CD4-positive, alpha-beta T cell treated with Interleukin-2 at 100 ng/mL for 4 hours (primary cell): ENCODE measurements at places on chromosomes 1 and 21.

DNA sequence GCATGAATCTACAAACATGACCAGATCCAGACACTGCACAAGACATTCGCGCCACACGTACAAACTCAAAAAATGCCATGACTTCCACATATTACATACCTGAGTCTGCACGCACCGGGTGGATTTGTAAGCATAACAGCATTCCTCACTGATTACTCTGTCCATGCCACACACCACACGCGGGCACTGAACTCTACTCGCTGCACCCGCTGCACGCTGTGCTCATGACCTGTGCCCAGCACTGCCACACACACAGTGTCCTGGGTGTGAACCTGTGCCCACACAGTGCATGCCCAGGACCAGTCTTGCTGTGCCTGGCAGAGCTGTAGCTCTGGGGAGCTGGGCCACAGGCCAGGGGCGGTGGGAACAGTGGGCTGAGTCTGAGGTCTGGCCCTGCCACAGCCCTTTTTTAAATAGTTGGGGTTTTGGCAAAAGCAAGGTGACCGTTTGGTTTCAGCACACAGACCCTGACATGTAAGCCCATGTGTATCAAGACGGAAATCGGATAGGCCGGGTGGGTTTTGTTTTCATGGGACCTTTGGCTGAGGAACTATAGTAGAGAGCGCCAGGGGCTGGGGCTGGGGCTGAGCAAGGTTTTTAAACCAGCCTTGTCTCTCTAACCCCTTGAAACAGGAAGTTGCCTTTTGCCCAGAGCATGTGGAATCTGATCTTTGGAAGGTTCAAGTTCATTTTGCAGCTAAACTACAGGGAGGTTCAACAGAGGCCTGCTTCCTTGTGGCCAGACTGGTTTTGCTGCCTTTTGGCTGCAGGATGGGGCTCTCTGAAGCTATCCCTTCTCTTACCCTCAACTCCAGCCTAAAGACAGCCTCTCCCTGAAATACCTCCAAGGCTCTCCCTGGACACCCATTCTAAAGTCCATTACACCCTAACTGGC lies 12.3 kb upstream of the GOLT1A start:
- DNase-seq, result no peak

GRCh38 chr21:43355266-43355924 lies 71.5 kb downstream of the SIK1 start:
- DNase-seq, result no peak

DNA sequence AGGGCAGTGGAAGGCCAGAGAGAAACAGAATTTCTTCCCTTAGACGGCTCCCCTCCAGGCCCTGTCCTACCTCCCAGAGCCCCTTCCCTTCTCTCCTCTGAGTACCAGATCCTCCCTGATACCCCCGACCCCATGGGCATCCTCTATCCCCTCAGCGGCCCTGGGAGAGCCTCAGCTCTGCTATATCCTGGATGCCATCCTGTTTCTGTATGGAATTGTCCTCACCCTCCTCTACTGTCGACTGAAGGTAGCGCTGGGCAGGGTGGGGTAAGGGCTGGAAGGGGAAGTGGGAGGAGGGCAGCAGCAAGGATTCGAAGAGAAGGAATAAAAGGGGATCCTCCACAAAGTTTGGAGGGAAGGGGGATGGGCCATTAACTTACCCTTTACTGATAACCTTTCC lies 2.7 kb downstream of the FCER1G start:
- DNase-seq, result no peak

GRCh38 chr1:9680828-9681227 lies 29.3 kb downstream of the PIK3CD start:
- no peak for DNase-seq

DNA sequence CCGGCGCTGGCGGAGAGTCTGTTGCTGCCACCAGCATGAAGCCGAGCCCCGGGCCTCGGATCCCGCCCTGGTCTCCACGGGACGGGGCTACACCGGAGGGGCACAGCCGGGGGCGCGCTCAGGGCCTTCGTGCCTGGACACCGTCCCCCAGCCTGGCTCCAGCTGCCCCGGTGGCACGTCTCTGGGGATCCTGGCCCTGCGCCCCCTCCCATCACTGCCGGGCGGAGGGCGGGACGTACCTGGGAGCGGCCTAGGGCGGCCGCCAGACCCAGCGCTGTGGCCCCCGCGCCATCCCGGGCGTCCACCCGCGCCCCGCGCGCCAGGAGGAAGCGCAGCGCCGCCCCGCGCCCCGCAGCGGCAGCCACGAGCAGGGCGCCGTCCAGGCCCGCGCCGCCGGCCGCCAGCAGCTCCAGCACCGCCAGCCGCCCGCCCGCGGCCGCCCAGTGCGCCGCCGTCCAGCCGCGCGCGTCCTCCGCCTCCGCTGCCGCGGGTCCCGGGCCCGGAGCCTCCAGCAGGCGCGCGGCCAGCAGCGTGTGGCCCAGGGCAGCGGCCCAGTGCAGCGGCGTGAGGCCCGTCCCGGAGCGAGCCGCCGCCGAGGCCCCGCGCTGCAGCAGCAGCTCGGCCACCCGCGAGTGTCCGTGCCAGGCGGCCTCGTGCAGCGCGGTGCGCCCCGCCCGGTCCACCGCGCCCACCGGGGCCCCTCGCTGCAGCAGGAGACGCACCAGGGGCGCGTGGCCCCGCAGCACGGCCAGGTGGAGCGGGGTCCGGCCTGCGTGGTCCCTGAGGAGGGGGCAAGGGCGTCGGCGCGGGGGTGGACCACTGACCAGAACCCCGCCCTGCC lies 1.0 kb downstream of the ANKRD65 start:
- no peak for DNase-seq

DNA sequence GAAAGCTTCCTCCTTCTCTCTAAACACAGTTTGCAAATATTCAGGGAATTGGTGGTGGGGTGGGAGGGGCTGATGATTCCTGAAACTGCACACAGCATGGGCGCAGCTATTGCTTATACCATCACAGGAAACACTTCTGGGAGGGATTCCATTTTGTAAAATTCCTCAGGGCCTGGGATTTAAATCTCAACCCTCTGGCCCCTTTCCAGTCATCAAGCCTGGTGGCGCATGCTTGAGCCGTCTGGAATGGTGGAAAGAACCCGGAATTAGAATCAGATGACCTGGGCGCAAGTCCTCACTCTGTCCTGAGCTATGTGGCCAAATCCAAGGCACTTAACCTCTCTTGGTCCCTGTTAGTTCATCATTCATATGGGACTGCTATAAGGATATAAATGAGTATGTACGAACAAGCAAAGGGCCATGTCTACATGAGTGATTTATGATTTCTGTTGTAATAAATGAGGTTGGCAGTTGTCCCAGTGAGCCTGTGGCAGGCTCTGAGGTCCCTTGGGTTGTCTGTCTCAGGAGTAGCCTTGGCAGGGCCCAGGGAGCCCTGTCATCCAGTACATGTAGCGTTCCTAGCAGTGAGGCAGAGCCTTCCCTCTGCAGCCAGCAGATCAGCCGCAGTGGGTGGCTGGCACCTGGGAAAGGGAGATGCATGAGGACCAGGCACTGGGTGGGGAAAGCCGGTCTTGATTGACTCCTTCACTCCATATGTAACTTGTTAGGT lies 72.0 kb downstream of the MAN1C1 start:
- DNase-seq, result no peak

DNA sequence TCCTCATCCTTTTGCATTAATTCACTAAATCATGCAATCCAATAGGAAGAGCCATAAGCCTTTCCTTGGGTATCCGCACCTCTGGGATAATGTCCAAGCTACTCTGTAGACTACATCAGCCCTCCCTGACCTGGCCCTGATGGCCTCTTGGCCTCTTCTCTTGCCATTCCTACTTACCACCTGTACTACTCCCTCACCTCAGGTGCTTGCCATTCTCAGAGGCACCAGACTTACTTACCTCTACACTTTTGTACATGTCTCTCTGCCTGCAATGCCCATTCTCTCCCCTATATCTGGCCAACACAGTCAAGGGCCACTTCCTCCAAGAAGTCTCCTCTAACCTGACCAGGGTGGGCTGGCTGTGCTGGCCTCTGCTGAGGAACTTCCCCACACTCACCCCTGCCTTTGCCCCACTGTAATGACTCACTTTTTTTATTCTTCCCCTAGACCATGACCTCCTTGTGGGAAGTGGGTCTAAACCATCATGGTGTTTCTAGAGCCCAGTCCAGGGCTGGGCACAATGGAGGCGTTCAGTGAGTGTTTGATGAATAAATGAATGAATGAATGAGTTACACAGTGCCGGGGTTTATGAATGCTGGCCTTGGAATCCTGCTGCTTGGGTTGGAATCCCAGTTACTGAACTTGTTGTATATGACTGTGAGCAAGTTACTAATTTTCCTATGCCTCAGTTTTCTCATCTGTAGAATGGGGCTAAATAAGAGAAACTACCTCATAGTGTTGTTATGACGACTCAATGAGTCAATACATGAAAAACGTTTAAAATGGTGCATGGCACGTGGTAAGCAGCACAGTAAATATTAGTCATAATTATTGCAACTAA lies 179.8 kb downstream of the FOXD2 start:
- no peak for DNase-seq

- no peak for DNase-seq
Observed at GRCh38 chr1:40530735-40531380, 579 bp upstream of the ZNF684 start.

DNA sequence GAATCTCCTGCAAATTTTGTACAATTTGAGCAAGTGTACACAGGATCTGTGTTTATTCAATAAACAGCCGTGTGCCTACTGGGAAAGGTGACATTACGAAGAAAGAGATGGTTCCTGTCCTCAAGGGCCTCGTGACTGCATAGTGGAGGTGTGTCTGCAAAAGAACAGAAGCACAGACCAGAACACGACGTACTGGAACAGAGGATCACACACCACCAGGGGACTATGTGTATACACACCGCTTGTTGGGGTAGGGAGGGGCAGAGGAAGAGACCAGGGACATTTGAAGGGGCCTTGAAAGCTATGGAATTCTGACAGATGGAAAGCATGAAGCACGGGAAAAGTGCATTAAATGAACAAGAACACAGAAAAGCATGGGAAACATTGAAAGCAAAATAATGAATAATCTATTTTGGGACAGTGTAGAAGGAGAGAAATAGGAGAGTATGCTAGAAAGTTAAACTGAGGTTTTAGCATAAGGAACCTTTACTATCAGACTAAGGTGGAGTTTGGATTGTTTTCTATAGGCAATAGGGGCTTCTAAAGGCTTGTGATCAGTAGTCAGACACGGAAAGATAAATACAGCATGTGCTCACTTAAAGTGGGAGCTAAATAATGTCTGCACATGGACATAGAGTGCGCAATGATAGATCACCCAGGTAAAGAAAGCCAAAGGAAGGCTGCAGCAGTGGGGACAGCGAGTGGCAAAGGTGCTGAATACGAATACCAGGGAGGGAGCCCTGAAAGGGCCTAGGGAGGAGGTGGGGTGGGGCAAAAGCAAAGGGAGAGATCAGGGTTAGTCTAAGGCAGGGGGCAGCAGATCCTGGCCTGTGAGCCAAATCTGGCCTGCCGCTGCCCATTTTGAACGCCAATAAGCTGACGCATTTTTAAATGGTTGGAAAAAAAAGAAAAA lies 11.0 kb downstream of the JAK1 start:
- no peak for DNase-seq

- no peak for DNase-seq
Observed at GRCh38 chr1:55700359-55701130, 485.4 kb upstream of the USP24 start.

GRCh38 chr1:225974454-225974853 lies 24.7 kb downstream of the SDE2 start:
- DNase-seq, result no peak

DNA sequence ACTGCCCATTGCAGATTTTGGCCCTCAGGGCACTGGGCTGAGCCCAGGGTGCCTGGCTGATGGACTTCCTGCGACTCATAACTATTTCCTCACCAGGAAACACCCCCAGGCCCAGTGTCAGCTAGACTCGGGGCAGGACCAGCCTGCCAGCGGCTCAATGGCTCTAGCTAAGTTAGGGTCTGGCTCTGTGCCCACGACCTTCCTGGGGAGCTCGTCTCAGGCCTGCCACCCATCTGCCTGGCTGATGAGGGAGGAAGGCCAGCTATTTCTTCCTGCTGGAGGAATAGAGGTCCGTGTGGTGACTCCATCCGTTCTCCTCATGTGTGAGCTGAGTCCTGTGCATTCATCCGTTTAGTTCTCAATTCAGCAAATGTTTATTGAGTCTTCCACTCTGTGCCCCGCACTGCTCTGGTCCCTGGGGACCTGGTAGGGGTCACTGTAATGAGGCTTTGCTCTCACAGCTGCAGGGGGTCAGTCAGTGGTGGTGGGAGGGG lies 44.5 kb downstream of the KIRREL1 start:
- DNase-seq, result no peak

- DNase-seq, result no peak
Observed at GRCh38 chr1:219575563-219575962, 37.3 kb downstream of the ZC3H11B start.

GRCh38 chr1:236492378-236492777 lies 31.4 kb upstream of the LGALS8 start:
- DNase-seq, result no peak

- DNase-seq, result no peak
Observed at GRCh38 chr1:98502937-98503336, 158.6 kb upstream of the SNX7 start.

DNA sequence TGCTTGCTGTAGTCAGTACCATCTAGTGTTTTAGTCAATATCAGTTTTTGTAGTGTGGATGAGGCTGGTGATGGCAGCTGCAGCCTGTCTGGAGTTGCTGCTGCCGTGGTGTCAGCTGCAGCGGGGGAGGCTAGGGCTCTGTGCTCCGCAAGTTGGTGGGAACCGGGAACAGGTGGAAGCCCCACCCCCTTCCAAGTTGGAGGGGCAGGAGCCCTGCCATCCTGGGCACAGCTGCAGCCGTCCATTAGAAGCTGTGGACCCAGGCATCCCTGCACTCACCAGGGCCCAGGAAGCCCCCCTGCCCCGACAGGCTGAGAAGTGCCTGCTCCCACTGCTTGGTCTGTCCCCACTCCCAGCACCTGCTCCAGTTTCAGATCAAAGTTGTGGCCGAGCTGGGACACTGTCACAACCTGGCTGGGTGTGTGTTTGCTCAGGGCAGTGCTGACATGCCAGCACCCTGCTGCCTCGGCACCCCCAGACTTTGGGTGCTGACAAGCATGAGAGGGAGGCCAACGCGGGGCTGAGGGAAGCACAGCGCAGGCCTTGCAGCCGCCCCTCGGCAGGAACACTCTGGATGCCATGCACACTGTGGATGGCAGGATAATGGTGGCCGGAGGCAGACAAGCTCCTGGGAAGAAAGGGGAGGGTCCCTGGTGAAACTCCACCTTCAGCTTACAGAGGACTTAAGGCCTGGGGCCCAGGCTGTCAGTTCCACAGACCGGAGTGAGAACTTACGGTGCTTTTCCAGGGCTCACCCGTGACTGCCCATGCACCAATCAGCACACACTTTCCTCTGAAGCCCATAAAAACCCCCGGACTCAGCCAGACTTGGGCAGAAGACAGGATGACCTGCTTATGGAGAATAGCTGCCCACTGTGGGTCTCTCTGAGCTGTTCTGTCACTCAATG lies 86.9 kb downstream of the ADARB1 start:
- no peak for DNase-seq

GRCh38 chr1:43951021-43951985 lies 4.6 kb downstream of the IPO13 start:
- no peak for DNase-seq

GRCh38 chr1:53655931-53656746 lies 82.8 kb downstream of the GLIS1 start:
- DNase-seq, result no peak

GRCh38 chr1:198907423-198907746 lies 268.5 kb downstream of the PTPRC start:
- no peak for DNase-seq
